T-cell (primary cell): ENCODE measurements at places on chromosomes 12 and 14. TPM values are rescaled to one million over a fixed set of nuclear protein-coding genes. Genes with fewer than 3 reads are reported as not detected.

The B4GALNT3 gene
- 2.8 TPM for total RNA-seq

The RTL1 gene
- not detected for total RNA-seq

DNA sequence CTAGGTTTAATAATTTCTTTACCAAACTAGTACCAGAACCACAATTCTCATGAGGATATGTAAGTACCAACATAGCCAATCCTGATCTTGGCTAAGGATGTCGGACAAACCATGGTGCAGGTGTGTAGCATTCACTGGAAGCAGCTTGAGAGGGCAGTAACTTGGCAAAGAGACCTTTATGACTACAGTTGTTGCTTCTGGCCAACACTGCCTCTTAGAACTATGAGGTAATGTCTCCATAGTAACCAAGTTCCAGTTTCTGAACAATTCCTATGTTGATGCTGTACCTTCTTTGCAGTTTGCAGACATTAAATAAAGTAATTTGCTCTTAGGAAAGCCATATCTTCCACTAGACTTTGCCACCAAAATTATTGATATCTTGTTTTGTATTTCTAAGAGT lies at the start of gene LMNTD1:
Gene LMNTD1 (minus strand): TSS at position 186 of the 400 bp plus-strand sequence. CDS start 324 bp downstream, outside the sequence.
- H3K4me1 ChIP-seq, result no peaks in the 10 kb centered on the region
- DNase-seq, result no peak
- H3K4me3 ChIP-seq, result no peak within 1 kb of the TSS
- H3K27me3 ChIP-seq, result no peaks in the 10 kb centered on the region
- no peaks in the 10 kb centered on the region for H3K36me3 ChIP-seq
- no peak within 1 kb of the TSS for H3K27ac ChIP-seq

- no peaks in the 10 kb centered on the region for H3K4me1 ChIP-seq
- no peak for DNase-seq
- no peak overlapping the region for H3K4me3 ChIP-seq
- H3K27me3 ChIP-seq, result no peaks in the 10 kb centered on the region
- no peaks in the 10 kb centered on the region for H3K36me3 ChIP-seq
These were observed 240.9 kb downstream of the DPF3 start for GRCh38 chr14:72653026-72653425.

GRCh38 chr12:12599750-12600643 lies 11.7 kb upstream of the CREBL2 start:
- H3K27me3 ChIP-seq, result no peaks in the 10 kb centered on the region
- DNase-seq, result no peak
- no peak overlapping the region for H3K27ac ChIP-seq
- H3K4me1 ChIP-seq, result no peaks in the 10 kb centered on the region
- no peak overlapping the region for H3K4me3 ChIP-seq

GRCh38 chr12:106128585-106129328 lies 10.0 kb downstream of the NUAK1 start:
- no peaks in the 10 kb centered on the region for H3K27me3 ChIP-seq
- no peaks in the 10 kb centered on the region for H3K36me3 ChIP-seq
- no peak overlapping the region for H3K4me3 ChIP-seq
- no peak overlapping the region for H3K27ac ChIP-seq
